NCI-H446 (cell line): ENCODE measurements at places on chromosomes 6 and 20.

DNA sequence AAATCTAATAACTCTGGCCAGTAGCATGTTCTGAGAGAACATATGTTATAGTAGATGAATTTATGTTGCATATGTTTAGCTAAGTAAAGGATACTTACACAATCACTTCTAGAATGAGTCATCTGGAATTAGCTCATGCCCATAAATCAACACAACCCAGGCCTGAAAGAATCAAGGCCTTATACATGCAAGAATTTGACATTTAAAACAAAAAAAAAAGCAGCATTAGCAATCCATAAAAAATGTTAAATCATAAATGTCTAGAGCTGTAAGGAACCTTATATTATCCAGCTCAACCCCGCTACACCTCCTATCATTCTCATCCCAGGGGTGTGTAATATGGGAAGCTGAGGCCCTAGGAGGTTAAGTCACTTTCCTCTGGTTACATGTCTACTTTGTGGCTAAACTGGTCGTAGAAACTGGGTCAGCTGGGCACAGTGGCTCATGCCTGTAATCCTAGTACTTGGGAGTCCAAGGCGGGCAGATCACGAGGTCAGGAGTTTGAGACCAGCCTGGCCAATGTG is 105.2 kb upstream of the CARMIL1 start:
- peak; percentile 19 for DNase-seq

DNA sequence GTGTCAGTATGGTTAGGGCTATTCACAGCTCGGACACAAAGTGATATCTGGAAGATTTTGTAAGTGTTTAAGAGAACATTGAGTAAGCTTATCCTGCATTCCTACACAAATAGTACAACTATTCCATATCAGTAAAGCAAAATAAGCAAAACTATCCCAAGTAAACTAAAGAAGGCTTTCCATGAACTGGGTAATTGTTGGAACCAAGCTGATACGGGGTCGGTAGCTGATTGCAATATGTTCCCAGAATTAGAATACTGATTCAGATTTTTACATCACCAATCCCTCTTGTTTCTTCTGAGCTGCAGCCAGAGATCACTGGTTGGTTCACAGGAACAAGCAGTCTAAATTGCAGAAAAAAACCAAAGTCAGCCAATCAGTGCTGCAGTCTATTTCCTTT is 54.1 kb downstream of the CDS2 start:
- DNase-seq, result no peak

- no peak for DNase-seq
Measured at GRCh38 chr20:3238616-3239025, 369 bp downstream of the SLC4A11 start.

GRCh38 chr6:107786709-107787588 is 37.2 kb downstream of the SCML4 start:
- DNase-seq, result peak; percentile 2

- no peak for DNase-seq
Measured at GRCh38 chr20:57756921-57757320, 47.1 kb upstream of the PMEPA1 start.

- no peak for DNase-seq
Measured at GRCh38 chr6:104995989-104996617, 39.2 kb downstream of the LIN28B start.

GRCh38 chr20:20799716-20800312 is 87.4 kb upstream of the RALGAPA2 start:
- no peak for DNase-seq

DNA sequence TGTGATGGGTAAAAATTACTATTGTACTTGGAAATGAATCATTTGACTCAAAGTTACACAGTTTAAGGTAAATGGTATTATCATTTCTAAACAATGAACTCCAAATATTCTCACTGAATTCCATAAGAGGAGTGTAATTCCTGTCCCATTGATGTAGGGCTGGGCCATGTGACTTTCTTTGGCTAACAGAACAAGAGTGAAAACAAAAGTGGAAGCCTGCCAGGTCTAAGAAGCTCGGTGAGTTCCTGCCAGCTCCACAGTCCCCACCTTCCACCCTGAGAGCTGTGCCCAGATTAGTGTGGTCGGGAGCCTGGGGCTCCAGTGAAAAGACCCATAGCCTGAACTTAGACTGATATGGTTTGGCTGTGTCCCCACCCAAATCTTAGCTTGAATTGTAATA is 24.6 kb downstream of the TBXT start:
- DNase-seq, result no peak

- peak; percentile 31 for DNase-seq
Measured at GRCh38 chr6:132218059-132218696, 183.1 kb downstream of the MOXD1 start.

GRCh38 chr6:160305926-160306713 is 42.1 kb upstream of the SLC22A3 start:
- DNase-seq, result no peak

- no peak for DNase-seq
Measured at GRCh38 chr20:3869839-3870634, 19.1 kb upstream of the PANK2 start.
